ENCODE measurements at places on chromosomes 7 and 10. TPM values are rescaled to one million over a fixed set of nuclear protein-coding genes. Genes with fewer than 3 reads are reported as not detected.

Gene KAZALD1
- total RNA-seq, result 2.8 TPM

Gene CTAGE6
- total RNA-seq, result not detected

Gene MYH16
- not detected for total RNA-seq

Gene SUGCT
- 4.5 TPM for total RNA-seq

Gene NRP1
- 76.0 TPM for total RNA-seq

Gene PGAM2
- total RNA-seq, result 0.64 TPM

Gene CYP26A1
- not detected for total RNA-seq

Gene HPS1
- 48.2 TPM for total RNA-seq

Gene ERVW-1
- not detected for total RNA-seq

Gene SLC18A3
- total RNA-seq, result not detected

Gene ANXA8L1
- 6.6 TPM for total RNA-seq

Gene LLCFC1
- total RNA-seq, result not detected

Gene FAM25G
- not detected for total RNA-seq

Gene NXPH1
- not detected for total RNA-seq

Gene AKR1C8
- total RNA-seq, result 0.33 TPM

Gene TRIM73
- 2.2 TPM for total RNA-seq
